Left lobe of liver (tissue), 2 donors: ENCODE measurements at places on chromosomes 7 and 10.

DNA sequence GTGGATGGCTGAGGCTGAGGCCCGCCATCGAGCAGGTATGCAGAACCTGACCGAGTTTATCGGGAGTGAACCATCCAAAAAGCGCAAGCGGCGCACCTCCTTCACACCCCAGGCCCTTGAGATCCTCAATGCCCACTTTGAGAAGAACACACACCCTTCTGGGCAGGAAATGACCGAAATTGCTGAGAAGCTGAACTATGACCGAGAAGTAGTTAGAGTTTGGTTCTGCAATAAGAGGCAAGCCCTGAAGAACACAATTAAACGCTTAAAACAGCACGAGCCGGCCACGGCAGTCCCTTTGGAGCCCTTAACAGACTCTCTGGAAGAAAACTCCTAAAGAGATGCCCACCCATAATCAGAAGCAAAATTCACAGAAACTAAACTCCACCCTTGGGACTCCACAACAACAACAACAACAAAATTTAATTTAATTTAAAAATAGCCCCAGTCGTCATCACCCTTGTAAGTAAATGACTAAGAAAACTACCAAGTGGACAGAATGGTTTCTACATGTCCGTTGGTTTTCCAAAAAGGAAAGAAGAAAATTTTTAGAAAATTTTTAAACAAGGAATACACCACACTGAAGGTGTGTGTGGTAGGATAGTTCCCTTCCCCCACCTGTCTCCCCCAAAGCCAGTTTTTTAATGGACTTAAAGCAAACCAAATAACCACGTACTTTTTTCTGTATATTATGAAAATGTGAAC lies 101.7 kb upstream of the YAE1 start:
- no peak for DNase-seq

DNA sequence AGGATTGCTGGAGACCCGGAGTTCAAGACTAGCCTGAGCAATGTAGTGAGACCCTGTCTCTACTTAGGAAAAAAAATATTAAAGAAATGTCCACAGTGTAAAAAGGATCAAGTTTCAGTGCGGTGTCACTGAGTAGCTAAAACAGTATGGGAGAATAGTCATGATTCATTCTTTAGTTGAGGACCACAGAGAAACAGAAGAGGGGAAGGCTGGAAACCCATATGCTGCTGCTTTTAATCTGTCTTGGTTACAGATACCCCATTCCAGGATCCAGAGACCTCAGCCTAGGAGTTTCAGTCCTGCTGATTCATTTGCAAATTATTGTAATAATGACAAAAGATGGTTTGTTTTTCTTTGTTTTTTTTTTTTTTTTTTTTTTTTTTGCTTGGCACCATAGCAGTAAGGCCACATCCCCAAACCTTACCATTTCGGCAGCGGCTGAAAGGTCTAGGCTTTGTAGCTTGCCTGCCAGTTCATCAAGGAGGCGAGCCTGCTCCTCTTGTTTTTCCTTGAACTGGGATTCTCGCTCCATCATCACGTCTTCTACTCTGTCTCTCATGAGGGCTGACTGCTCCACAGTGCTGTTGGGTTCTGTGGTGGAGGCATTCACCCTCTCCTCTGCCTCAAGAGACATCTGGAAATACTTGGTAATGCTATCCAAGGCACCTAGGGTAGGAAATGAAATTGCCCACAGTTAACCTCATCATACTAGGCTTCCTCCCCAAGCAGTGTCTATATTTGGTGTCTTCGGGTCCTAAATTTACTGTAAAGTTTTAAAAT lies 44.2 kb downstream of the DLD start:
- DNase-seq, result no peak

GRCh38 chr7:37037286-37037685 lies 313.0 kb upstream of the AOAH start:
- no peak for DNase-seq

DNA sequence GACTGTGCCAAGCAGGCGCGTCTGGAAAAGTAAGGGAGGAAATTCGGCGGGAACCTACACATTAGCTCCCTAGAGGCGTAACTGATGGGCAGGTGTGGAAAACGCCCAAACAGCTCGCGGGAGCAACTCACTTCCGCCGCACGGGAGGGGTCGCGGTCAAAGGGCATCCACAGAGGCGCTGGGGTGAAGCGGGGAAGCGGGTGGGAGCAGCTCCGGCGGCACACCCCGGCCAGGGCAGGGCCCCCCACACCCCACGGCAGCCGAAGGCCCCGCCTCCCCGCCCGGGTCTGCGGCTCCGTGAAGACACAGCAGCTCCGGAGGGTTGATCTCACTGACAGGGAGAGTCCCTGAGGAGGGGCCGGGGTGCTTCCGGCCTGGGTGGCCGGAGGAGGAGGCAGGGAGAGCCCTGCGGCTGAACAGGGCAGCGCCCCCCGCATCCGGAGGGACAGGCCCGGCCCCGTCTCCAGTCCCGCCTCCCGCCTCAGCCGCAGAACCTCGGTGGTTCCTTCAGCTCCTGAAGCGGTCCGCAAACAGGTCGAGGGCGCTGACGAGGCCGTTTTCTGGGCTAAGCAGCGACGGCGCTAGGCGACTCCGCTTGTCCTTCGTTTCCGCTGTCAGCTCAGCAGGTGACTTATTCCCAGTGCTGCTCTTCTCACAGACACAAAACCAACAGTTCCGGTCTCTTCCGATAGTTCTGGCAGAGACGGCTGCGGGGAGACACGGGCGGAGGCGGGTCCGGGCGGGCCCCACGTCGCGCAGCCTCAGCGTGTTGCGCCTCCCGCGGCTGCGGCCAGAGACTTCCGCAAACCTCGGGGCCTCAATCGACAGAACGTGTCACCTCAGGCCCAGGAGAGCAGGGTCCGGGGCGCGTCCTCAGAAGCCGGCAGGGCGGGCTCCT lies 276.1 kb downstream of the DNAJB6 start:
- DNase-seq, result no peak

DNA sequence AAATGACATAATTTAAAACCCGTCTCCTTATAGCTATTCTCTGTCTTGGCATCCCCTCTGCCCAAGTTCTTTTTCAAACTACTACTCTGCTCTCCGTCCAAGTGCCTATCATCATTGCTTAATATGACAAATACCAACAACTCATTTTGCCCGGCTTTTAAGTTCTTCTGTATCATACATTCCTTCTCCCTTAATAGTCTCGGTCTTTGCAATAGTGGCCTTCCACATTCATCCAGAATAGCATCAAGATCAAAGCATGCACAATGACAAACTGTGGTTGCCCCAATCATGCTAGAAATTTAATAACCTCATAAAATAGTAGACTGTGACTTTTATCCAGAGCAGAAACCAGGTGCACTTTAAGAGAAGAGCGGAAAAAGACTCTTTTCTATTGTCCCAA lies 198.9 kb downstream of the ETV1 start:
- DNase-seq, result no peak

GRCh38 chr7:138015096-138015495 lies 13.2 kb upstream of the CREB3L2 start:
- DNase-seq, result no peak

- DNase-seq, result no peak
Observed at GRCh38 chr10:121481180-121481579, 117.1 kb downstream of the FGFR2 start.

DNA sequence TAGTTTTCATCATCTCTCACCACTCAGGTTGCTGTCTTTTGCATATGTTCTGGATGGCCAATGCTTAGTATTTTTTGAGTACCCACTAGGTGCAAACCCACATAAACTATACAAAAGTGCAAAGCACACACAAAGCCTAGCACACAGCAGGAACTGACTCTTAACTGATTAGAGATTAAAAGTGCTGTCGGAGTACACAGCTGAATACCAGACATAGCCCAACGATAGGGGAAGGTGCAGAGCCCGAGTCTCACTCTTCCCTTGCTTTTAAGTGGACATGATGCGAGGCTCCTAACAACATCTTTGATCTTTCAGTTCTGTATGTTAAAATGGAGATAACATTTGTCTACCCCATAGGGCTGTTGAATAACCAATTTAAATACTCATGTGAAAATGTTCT lies 90.8 kb downstream of the DPY19L1 start:
- no peak for DNase-seq

GRCh38 chr7:50682573-50682972 lies 100.1 kb downstream of the GRB10 start:
- no peak for DNase-seq

DNA sequence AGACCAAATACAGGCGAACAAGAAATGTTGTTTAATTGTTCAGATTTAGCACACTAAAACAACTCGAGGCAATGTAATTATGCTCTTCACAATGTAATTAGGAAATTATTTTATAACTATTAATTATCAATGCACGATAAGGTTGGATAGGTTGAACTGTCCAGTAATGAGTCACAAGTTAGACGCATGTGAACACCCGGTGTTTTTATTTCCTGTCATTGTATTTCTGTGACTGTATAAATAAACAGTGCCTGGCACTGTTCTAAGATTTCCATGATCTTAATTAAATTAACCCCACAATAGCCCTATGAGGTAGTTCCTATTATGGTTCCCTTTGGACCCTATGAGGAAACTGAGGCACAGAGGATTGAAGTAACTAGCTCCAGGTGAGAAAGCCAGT lies 26.2 kb downstream of the C10orf105 start:
- DNase-seq, result no peak

DNA sequence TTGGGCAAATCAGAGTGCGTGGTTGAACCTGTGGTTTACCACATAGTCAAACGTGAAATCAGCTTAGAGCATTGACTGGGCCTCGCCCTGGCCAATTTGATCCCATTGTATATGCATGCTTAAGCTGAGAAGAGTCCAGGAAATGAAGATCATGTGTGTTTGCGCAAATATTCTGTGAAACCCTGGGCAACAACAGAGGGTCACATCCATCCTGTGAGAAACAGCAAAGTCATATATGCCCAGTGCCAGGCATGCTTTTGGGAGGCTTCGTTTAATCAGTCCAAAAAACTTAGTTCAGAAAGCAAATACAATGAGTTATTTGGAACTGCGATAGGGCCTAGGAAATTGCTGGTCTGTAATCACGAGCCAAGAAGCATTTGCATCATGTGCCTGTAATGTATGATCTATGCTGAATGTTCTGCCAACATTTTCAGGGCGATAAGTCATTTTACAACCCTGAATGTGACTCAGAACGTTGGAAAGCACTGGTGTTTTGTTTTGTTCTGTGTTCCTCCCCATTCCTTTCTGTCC lies 412.1 kb upstream of the CELF2 start:
- no peak for DNase-seq

DNA sequence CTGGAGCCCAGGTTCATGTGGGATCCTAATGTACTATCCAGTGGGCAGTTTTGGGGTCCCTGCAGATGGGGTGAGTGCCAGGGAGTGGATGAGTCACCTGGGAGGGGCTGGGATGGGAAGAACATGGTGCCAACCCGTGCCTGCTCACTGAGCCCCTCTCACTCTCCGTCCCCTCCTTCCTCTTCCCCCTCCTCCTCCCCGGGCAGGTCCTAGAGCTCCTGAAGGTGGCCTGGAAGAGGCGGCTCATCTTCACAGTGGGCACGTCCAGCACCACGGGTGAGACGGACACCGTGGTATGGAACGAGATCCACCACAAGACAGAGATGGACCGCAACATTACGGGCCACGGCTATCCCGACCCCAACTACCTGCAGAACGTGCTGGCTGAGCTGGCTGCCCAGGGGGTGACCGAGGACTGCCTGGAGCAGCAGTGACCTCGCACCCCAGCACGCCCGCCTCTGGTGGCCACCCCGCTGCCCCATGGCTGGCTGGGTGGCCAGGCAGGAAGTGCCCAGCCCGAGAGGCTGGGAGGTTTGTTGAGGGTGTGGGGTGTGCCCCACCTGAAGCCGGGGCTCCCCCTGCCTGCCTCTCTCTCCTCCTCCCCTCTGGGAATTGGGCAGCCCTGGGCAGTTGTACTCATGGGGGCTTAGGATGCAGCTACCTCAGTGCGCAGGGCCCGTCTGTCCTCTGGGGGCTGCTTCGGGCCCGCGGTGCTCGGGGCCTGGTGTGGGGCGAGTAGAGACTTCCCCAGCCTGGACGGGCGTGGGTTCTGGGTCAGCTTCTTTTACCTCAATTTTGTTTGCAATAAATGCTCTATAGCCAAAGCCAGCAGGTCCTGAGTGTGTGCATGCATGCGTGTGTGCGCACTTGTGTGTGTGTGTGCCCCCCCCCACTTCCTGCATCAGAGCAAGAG lies 4.9 kb upstream of the UPK3B start:
- no peak for DNase-seq

DNA sequence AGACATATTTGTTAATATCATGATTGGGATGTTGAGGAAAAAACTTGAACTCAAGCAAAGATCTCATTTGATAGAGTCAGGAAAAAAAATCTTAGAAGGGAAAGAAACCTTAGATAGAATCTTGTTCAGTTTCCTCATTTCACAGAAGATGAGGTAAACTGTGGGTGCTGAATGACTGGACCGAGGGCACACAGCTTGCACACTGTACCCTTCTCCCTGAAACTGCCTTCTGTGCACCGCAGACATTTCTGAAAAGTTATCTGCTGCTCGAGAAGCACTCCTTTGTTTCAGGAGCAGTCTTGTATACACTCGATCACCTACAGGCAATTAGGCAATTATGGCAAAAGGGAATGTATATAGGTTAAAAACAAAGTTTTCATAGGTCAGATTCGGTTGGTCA lies 167.4 kb downstream of the SKAP2 start:
- no peak for DNase-seq

GRCh38 chr7:7099584-7100014 lies 82.7 kb upstream of the C1GALT1 start:
- peak; percentile 63 for DNase-seq

GRCh38 chr7:1646957-1647891 lies 22.9 kb upstream of the ELFN1 start:
- no peak for DNase-seq

DNA sequence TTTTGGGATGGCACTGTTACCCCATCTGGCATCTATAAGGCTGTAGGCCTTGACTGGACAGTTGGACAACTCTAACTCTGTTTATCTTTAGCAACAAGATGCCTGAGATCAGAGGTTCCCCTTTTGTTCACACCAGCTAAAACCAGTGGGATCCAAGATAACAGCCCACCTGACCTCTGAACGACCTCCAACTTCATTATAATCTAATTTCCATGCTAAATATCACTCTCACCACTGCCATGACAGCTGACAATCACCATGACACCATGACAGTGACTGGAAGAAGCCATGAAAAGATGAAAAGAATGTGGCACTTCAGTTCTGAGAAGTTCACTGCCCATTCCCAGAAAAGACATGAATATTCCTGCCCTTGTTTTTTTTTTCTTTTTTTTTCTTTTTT lies 281.4 kb upstream of the TAC1 start:
- no peak for DNase-seq

GRCh38 chr7:131231381-131232220 lies 96.1 kb upstream of the MKLN1 start:
- no peak for DNase-seq

DNA sequence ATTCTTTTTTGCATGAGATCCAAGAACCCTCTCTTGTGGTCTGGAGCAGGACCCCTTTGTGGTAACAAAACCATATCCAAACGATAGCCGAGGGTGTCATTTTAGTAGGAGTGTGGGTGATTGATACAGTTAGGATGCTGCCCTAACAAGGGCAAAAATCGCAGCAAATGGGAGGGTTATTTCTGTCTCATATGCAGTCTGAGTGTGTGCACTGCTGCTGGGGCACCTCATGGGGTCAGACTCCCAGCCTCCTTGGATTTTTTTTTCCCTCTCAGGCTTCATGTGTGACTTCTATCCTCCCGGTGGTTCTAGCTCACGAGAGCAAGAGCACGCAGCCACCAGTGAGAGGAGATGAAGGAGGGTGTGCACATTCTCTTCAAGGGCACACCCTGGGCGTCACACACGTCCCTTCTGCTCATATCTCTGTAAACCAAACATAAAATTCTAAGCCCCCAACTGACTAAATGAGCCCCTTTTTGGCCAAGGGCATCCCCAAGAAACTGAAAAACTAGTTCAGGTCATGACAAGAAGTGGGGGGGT lies 28.6 kb upstream of the IL15RA start:
- no peak for DNase-seq
